Hippocampal formation (tissue), 2 donors: ENCODE measurements at places on chromosomes 3 and 15.

DNA sequence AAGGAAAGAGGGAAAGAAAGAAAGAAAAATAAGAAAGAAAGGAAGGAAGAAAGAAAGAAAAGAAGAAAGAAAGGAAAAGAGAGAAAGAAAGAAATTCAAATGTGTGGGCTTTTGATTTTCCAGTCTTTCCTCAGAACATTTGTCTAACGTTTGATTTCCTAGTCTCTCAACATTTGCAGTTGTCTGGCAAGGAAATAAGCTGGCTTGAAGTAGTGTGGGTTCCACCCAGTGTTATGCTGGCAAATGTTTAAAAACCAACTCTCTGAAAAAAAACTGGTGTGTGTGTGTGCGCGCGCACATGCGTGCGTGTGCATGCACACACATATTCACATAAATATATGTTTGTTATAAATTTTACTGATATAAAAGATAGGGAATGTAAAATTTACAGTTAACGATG, 54.6 kb upstream of the C3orf49 start:
- no peak for DNase-seq

DNA sequence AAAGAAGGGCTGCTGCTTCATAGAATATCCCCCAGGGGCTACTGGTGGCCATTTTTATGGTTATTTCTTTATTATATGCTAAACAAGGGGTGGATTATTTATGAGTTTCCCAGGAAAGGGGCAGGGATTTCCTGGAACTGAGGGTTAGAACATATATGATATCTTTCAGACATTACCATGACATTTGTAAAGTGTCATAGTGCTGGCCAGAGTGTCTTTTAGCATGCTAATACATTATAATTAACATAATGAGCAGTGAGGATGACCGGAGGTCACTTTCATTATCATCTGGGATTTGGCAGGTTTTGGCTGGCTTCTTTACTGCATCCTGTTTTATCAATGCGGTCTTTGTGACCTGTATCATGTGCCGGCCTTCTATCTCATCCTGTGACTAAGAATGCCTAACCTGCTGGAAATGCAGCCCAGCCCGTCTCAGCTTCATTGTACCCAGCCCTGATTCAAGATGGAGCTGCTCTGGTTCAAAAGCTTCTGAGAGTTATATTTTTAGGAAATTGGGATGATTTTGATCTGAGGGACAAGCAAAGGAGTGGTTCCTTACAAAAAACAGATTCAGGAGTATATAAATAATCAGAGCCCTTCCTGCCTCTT, 9.1 kb upstream of the ZBTB20 start:
- no peak for DNase-seq

DNA sequence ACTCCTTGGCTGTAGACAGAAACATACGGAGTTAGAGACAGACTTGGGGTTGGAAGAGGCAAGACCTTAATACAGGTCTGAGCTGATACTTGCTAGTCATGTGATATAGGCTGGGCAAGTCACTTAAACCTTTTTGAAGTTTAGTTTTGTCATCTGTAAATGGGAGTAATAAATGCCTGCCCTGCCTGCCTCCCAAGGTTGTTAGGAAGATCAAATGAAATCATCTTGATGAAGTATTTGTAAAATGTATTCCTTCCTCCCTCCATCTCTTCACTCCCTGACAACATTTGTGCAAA, 2.9 kb downstream of the PXK start:
- DNase-seq, result no peak

GRCh38 chr15:100779331-100780207, 100.1 kb upstream of the ALDH1A3 start:
- no peak for DNase-seq

DNA sequence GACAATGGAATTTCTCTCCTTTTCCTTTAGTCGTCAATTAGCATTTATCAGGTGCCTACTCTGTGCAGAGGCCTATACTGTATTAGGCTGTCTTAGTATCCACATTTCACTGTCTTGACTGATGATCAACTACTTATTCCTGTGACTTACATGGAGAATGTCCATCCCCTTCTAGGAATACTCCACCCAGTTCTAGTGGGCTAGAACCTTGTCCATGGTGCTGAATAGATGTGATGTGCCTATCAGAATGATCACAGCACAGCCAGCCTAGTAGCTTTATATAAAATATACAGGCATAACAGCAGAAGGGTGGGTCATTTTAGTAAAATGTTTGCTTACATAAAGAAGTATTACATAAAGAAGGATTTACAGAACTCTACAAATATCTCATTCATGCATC, 621.4 kb downstream of the PDCD6IP start:
- no peak for DNase-seq

- no peak for DNase-seq
Measured at GRCh38 chr3:149826636-149827035, 13.6 kb downstream of the RNF13 start.

DNA sequence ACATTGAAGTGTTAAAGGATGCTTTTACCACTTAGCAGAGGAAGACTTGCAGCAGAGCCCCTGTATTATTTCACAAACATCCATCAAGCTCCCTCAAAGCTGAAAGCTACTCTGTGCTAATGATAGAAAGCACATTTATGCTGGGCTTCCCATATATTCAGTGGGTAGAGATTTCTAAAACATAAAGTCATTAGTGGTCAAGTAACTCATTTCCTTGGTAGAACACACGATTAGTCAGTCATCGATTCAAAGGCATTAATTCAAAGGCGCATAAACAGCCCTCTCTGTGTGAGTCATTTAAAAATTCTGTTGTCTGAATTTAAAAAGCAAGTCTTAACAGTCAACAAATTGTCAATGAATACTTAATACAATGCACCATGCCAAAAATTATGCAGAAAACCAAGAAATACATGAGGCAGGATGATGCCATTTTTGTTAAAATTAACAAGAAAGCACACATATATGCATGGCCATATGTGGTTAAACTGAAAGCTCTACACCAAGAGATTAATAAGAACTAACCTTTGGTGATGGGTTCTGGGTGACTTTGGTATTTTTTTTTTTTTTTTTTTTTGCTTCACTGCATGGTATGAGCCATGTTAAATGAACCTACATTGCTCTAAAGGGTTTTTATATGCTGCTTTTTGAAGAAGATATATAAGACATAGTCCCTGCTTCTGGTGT, 61.7 kb downstream of the LDHAL6B start:
- DNase-seq, result no peak

DNA sequence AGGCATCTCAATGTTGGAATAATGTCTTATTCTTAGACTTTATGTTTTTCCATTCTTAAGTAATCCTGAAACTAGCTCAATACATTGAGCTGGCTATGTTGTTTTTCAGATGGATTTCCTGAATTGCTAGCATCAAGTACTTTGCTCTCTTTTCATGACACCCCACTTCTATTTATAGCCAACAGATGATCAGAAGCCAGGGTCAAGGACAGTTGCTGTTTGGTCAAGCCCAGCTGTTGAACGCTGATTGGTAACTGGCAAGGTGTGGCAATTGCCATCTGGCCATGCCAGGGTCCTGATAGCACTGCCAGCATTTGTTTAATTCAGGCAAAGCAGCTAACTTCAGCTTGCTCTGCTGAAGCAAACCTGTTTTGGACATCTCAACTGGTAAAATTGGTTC, 46.2 kb upstream of the PLCL2 start:
- DNase-seq, result no peak

GRCh38 chr15:34336991-34337556, 507 bp downstream of the SLC12A6 start:
- DNase-seq, result peak; percentile 41

GRCh38 chr3:29486096-29486495, 205.2 kb downstream of the RBMS3 start:
- DNase-seq, result no peak

DNA sequence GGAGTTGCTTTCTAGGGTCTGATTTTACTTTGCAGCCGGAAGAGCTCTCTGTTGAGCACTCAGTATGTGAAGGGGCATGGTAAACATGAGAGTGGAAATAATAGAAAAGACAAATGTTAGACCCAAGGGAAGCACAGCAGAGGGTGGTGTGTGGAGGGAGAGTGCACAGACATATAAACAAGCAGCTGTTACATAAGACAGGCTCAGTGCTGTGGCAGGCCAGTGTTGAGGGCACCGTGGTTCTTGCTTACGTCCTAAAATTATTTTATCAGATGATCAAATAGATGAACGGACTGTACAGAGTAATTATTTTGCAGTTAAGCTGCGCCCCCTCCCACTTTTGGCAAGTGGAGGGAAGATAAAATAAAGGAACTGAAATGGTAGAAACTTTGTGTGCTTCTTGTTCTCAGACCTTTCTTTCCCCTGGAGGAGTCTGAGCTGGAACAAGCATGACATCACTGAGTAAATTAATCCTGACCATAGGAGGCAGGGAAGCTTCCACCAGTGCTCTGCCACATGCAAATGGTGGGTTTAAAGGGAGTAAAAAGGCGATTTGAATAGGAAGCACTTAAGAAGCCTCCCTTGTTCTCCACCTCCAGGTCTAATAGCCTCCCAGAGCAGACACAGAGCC, 205.6 kb downstream of the IL20RB start:
- no peak for DNase-seq

DNA sequence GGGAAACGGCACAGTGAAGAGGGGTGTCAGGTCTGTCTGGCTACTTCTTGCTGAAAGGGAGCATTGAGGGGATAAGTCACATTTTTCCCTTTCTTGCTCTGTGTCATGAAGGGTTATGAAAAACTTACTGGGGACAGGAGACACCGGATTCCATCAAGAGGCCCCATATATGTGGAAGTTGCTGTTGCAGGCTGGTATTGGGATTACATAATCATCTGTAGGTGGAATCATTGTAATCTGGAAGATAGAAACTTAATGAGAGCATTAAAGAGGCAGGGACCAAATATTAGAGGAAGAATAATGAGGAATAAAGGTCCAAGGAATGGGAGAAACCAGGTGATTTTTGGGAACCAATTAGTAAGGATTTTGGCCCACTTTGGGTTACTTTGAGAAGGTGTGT, 4.2 kb upstream of the TCAIM start:
- DNase-seq, result no peak

GRCh38 chr3:14253707-14254382, 75.2 kb downstream of the LSM3 start:
- no peak for DNase-seq

- DNase-seq, result peak; percentile 31
Measured at GRCh38 chr3:22582266-22582665, 620.9 kb upstream of the UBE2E2 start.

DNA sequence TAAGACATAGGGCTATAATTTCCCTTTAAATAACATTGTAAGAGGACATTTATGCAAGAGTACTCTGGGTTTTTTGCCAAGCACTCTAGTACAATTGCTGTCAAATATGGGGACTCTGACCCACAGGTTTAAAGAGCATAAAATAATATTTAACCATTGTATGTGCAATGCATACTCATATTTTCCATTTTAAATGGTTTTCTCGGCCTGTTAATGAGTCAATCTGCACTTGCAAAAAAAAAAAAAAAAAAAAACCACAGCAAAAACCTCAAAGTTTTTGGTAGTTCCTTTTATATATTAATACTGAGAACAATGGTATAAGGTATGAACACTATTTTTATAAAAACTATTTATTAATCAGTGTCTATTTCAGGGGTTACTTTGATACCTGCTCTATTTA, 304.0 kb upstream of the CBLB start:
- DNase-seq, result no peak

GRCh38 chr3:78951342-78951945, 816.4 kb downstream of the ROBO1 start:
- no peak for DNase-seq

DNA sequence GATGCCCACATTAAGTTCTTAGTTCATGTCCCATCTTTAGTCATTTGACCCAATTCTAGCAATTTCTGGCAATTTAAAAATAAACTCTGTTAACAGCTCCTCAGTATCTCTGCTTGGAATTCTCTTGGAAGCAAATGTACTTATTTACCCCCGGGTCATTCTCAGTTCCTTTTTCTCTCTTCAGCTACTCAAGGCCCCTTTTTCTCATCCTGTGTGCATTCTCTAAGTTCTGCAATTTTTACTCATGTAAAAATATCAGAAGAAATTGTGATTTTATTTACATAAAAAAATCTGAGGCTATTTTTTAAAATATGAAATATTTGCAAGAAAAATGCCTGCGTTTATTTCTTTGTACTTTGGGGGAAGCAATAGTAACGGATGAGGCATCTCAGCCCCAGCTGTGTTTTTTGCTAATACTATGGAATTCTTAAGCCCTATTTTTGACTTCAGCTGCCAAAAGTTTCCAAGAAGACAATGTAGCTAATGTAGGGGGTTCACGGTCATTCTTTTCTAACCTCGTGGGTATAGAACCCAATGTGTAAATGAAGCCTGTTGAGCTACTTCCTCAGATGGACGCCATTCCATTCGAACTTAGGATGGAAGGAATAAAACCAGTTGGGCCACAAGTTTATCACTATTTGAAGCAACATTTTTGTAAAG, 20.0 kb downstream of the CERS3 start:
- no peak for DNase-seq

DNA sequence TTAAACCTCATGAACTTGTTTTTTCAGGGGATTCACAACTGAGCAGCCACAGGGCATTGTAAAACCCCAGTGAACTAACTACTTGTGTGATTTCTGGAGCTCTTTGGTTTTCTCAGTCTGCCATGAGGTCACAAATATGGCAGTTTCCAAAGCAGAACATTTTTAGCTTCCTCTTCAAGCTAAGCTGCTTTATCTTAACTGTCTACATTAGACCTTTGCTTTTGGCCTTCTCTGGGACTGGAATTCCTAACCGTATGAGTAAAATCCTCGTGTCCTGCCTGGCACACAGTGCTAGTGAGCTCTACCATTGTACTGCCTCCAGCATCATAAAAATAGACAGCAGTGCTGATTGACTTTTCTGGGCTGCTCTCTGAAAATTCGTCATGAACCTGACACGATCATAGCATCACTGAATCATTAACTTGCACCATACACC, 22.1 kb downstream of the CDIN1 start:
- no peak for DNase-seq

- DNase-seq, result peak; percentile 82
Measured at GRCh38 chr15:65384895-65385869, 7.4 kb upstream of the IGDCC3 start.

- no peak for DNase-seq
Measured at GRCh38 chr15:90015294-90015693, 14.2 kb downstream of the ZNF710 start.

- no peak for DNase-seq
Measured at GRCh38 chr15:101488300-101489164, 975 bp downstream of the PCSK6 start.

DNA sequence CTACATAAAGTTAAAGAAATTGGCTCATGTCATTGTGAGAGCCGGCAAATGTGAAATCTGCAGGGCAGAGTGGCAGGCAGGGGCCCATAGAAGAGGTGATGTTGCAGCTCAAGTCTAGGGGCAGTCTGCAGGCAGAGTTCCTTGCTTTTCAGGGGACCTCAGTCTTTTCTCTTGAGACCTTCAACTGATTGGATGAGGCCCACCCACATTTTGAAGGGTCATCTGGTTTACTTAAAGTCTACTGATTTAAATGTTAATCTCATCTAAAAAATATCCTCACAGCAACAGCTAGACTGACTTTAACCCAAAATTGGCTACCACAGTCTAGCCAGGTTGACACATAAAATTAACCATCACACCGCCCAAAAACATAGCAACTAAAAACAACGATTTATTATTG, 77.6 kb upstream of the ALDH1L1 start:
- DNase-seq, result no peak
